ENCODE measurements at places on chromosomes 16 and 17.

DNA sequence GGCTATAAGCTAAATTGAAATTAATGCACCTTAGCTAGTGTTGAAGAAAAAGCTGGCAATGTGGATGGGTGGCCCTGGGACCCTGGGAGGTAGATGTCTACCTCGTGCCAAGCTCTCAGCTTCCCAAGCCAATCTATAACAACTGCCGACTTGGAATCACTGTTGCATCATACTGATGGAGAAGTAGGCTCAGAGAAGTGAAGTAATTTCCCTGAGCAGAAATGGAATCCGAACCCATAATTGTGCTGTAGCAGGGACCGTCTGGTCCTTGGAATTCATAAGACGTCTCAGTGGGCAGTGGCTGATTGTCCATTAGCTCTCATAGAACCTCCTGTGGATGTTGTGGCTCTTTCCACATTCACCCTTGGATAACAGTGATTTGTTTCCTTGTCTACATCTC, 196.6 kb downstream of the RAB11FIP4 start:
- no peak for DNase-seq

DNA sequence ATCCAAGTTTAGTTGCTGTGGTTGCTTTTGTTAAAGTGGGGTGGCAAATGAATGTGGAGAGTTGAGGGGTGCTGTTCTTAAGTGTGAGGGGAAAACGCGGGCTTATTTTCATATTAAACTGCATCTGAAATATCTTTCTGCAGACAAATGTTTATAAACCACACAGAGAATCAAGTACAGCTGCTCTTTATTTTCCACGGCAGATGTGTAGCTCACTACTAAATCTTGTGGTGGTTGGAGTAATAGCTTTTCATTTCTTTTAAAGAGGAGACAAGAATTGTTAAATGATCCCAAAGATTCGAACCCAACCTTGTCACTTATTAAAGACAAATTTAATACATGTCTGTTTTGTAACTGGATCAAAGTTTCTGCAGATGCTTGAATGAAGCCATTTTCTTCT, 2.1 kb downstream of the CLTC start:
- DNase-seq, result no peak

GRCh38 chr17:59764292-59764741, 56.9 kb downstream of the VMP1 start:
- DNase-seq, result no peak

DNA sequence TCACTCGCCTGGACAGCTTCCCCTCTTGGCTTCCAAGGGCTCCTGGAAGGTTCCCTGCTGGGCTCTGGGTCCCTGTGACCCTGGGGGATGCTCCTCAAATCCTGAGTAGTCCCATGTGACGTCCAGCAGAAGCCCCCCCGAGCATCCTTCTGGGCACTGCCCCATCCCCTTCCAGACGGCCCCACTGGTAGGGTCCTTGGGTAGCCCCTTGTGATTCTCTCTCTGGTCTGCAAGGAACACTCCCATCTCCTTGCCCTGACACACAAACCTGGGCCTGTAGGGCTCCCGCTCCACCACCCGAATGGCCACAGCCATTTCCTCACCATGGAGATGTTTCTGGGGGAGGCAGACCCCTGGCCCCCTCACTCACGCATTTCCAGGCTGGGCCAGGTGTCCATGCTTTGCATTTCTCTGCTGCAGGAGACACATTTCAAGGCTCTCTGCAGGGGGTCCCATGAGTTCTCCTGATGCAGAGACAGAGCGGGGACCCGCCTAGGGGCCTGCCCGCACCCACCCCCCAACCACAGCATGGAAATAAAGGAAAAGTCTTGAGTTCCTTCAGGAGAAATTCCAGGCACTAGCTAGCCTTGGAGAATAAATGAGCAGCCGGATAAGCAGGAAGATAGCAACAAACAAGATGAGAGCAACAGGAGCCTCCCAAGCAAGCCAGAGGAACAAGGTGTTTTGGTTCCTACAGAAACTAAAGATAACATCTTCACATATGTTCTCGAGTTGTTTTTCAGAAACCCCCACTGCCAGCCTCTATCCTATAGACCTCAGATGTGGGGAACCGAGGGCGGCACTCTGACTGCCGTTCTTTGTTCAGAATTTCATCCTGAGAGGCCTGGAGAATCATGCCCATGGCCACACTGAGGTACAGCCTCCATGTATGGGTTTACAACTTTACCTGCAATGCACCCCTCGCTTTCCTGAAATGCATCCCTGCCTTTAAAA, 128.8 kb downstream of the MGAT5B start:
- no peak for DNase-seq

DNA sequence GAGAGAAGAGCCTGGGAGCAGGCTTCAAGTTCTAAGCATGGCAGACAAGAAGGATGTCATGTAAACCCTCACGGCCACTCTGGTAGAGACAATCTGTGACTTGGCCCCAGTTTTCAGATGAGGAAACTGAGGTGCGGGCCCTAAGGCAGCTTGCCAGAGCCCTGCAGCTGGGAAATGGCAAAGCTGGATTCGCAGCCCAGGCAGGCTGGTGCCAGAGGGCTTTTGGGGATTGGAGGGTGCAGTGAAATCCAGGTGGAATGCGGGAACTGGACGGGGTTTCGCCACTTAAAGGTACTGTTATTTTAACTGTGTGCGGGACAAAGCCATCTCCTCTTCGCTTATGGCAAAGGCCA, 477 bp upstream of the OSGIN1 start:
- DNase-seq, result no peak

DNA sequence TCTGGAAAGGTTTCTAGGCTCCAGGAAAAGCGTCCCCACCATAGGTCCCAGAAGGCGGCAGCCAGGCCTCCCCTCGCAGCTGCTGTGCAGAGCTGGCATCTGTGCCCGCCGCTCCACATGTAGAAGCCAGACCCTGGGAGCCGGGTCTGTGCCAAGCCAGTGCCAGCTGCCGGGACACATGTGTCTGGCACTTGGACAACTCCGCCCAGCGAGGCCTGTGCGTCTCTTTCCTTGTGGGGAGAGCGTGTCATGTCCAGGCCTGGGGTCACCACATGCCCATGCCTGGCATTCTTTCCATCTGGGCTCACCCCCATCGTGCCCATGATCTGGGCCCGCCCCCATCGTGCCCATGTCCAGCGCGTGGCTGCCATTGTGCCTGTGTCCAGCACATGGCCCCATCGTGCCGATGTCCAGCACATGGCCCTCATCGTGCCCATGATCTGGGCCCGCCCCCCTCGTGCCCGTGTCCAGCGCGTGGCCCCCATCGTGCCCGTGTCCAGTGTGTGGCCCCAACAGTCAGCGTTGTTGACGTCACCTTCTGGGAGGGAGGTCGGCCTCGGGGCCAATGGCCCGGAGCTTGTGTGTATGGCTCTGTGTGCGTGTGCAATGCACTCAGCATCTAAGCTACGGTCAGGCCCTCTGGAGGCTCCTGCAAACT, 13.3 kb upstream of the ACSF3 start:
- no peak for DNase-seq

DNA sequence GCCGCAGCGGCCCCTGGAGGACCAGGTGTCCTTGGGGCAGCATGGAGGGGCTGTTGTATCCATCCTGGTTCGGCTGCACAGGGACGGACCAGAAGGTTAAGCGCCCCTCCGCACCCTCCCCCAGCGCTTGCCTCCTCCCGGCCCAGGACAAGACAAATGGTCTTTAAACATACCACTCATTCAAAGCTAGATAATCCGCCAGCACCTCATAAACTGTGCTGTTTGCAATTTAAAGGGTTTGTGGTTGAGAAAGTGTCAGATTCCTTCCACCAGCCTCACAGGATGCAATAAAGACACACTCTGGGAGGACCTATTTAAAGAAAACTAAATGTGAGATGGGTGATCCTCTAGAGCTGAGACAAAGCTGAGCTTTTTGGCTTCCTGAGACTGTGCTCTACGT, 426.2 kb upstream of the EEF2KMT start:
- DNase-seq, result no peak

GRCh38 chr16:81905277-81905676, 106.0 kb downstream of the SDR42E1 start:
- no peak for DNase-seq

DNA sequence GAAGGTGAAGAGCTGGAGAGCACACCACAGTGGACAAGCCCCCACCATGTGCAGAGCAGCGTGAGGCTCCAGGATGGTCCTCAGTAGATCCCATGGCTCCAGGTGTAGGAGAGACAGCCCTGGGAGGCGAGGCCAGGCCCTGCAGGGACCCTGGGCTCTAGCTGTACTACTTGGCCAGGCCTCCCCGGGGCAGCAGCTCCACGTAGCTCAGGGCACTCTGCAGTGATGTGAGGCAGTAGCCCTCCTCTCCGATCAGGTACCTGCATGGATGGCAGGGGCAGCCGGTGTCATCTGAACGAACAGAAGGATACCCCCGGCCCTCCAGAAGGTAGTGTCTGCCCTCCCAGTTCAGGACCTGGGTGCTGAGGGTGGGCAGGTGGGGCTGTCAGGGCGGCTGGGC, 6.2 kb upstream of the SPATA2L start:
- no peak for DNase-seq

DNA sequence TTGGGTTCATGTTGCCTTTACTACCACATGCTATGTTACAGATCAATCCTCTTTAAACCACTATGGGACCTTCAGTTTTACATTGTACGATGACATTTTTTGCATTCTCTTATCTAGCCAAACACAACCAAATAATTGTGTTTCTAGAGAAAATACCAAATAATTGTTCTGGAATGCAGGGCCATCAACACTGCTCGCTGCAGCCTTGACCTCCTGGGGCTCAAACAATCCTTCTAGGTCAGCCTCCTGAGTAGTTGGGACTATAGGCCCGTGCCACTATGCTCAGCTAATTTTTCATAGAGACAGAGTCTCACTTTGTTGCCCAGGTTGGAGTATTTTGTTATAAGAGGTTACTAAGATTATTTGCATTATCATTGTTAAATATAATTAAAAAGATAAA, 237.5 kb upstream of the PMFBP1 start:
- DNase-seq, result no peak

DNA sequence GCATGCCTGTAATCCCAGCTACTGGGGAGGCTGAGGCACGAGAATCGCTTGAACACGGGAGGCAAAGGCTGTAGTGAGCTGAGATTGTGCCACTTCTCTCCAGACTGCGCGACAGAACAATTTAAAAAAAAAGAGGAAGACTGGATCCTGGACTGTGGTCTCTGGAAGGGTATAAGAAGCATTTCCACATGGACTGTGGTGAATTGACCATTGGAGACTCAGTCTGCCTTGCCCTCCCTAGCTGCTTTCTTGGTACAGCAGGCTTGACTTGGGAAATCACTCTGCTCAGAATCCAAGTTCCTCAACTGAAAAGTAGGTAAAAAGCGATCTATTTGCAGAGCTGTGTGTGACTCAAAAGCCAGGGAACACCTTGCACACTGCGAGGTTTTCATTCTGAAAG, 1.0 kb upstream of the MGRN1 start:
- no peak for DNase-seq

GRCh38 chr17:17376362-17376761, 73.2 kb downstream of the NT5M start:
- DNase-seq, result no peak

GRCh38 chr17:27601069-27601974, 29.7 kb upstream of the LGALS9 start:
- DNase-seq, result no peak

- no peak for DNase-seq
These were observed 2.7 kb downstream of the WWOX start for GRCh38 chr16:78102122-78102660.

DNA sequence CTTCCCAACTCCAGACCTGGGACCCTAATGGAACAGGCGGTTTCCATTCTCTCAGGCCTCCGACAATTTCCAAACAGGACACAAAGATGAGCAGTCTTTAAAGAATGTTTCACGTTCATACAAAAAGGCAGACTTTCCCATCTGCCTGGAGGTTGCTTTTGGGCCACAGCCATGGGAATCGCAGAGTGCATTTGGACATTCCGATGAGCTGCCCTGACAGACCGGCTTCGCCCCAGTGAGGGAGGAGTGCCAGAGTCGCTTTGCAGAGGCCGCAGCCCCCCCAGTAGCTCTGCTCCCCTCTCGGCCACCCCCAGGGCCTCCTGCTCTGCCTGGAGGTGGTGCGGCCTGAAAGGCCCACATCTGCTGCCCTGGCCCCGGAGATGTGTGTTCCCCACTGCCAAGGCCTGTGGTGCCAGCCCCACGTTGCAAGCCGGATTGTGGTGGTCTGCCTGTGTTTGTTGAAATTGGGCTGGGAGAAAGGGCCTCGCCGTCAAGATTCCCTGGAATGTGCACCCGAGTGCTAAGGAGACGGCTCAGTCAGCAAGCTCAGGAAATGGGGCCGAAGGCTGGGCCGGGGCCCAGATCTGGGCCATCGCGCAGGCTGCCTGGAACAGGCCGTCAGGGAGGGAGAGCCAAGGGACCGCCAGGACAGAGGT, 89.8 kb downstream of the C16orf95 start:
- DNase-seq, result no peak

- no peak for DNase-seq
These were observed 52.5 kb upstream of the ERN1 start for GRCh38 chr17:64182325-64183012.

DNA sequence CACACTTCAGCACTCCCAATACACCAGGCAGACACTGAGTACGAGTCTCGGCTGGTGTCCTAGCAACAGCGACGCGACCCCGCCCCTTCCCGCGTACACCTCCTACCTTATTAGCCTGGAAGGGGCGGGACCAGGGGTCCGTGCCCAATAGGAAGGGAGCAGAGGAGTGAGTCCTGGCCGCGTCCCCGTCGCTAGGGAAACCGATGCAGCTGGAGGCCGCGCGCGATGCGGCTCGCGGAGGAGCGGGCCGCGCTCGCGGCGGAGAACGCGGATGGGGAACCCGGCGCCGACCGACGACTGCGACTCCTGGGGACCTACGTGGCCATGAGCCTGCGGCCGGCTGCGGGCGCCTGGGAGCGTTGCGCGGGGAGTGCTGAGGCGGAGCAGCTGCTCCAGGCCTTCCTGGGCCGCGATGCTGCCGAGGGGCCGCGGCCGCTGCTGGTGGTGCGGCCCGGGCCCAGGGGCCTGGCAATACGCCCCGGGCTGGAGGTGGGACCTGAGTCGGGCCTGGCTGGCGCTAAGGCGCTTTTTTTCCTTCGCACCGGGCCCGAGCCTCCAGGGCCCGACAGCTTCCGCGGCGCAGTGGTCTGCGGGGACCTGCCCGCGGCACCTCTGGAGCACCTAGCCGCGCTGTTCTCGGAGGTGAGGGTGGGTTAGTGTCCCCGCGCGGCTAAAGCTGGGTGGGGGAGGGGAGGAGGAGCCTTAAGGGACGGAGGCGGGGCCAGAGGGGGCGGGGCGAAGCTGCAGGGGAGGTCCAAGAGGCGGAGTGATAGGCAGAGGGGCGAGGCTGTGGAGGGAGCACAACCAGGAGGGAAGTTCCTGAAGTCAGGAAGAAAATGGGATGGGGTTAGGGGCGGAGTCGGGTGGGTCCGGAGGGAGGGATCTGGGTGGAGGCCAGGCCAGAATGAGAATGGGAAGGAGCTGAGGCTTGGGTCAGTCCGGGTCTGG, at the start of gene DNAH9:
TSS of gene DNAH9 (plus strand) at position 197 of the 948 bp plus-strand sequence. CDS start at position 226, 29 bp downstream.
- no peak for DNase-seq
